ENCODE measurements at places on chromosomes 1 and 21.

- DNase-seq, result no peak
These were observed 263.5 kb downstream of the LMO4 start for GRCh38 chr1:87592156-87592555.

GRCh38 chr1:118535901-118536300 lies 350.9 kb upstream of the SPAG17 start:
- no peak for DNase-seq

DNA sequence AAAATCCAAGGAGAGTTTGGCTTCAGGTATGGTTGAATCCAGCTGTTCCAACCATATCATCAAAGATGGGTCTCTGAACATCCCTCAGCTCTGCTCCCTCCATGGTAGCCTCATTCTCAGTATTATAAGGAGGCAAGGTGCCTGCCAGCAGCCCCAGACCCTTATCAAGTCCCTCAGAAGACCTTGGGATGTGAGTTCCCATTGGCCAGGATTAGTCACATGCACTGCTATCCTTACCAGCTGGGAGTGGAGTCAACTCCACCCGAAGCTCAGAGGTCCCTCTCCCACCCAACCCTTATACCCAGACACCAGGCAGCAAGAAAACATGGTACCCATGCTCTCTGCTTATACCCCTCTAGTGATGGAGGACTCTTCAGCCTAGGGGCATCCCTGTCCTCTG lies 153.7 kb upstream of the ZBTB40 start:
- no peak for DNase-seq

- DNase-seq, result no peak
These were observed 4.9 kb upstream of the ATP2B4 start for GRCh38 chr1:203621559-203622262.

DNA sequence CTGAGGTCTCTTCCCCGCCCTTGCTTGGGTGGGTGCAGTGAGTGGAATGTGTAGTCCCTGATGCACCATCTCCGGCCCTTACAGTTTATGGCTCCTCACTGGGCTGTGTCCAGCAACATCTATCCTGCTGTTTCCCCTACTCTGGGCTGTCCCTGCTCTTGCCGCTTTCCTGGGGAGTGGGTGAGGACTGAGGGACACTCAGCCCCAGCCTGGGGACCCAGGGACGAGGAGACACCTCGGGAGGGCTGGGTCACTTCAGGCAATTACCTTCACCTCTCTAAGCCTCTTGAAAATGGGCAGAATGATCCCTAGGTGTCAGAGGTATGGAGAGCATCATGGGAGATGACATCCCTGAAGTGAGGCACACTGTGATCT lies 13.6 kb upstream of the LRP8 start:
- no peak for DNase-seq

- DNase-seq, result no peak
These were observed 57.9 kb downstream of the TRAF5 start for GRCh38 chr1:211384524-211384923.

GRCh38 chr1:54615531-54616279 lies 7.6 kb downstream of the FAM151A start:
- DNase-seq, result no peak

GRCh38 chr1:47216278-47217059 lies 15.6 kb downstream of the TAL1 start:
- DNase-seq, result no peak

- DNase-seq, result peak; percentile 79
These were observed 9.7 kb downstream of the SMYD3 start for GRCh38 chr1:246497331-246497915.

GRCh38 chr1:155744711-155745283 lies 55.9 kb downstream of the DAP3 start:
- DNase-seq, result no peak

DNA sequence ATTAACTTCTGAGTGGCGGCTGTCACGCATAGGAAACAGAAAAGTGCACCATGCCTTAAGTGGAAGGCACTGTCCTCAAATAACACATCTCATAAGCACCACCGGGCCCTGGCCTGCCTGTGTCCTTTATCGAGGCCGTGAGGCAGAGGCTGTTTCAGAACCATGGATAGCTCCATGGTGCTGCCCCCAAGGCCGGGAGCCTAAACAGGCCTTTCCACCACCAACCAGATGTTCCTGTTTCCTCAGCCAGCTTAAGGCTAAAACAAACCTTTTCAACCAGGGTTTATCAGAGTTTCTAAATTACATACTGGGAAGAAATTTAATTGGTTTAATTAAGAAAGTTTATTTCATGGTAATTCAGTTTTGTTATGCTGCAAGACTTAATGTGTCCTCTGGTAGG lies 114.4 kb downstream of the DMRTA2 start:
- no peak for DNase-seq

DNA sequence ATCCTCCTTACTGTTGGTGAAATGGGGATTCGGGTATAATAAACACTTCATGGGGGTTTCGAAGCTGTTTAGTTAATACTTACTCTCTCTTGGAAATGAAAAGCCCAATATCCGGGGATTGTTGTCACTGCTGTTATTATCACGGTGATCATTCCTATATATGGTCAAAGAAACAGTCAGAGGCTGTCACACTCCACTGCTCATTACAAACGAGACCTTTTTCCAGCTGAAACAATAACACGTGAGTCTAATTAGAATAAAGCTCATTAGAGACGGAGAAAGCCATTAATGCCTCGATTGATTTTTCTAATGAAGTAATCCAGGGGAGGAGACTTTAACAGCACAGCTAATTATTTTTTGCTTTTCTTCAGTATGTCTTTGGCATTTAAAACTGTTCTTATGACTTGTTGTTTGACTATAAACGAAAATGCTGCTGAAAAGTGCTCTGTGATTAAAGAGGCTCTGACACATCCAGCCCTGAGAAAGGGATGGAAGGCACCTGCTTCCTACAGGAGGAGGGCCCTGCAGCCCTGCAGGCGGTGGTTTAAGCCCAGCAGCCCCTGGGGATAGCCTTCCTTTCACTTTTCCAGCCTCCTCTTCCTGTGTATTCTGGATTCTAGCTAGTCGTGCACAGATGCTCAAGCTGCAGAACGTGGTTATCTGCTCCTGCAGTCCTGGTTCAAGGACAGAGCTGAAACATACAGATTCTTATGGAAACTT lies 143.6 kb downstream of the EDEM3 start:
- no peak for DNase-seq

DNA sequence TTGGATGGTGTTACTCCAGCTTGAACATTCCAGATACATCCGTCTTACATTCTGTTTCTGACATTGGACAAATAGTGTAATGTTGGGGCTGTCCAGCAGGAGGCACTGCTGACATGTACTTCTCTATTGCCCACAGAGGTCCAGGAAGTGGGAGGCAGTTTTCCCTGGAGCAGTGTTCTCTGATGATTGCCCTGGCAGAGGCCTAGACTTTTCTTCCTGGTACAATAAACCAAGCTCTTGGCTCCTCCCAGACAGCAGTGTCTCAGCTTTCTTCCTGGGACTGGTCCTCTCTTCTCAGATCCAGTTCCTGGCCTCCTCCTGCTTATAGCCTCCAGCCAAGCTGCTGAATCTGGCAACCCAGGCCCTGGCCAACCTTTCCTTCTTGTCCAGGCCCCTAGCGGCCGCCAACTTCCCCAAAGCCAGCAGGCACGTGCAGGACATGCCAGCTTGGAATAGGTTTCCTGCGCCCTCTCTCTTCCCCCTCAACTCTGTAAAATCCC lies 14.9 kb upstream of the IFNLR1 start:
- peak; percentile 65 for DNase-seq

- DNase-seq, result no peak
These were observed 40.6 kb downstream of the KIF26B start for GRCh38 chr1:245195398-245195797.

DNA sequence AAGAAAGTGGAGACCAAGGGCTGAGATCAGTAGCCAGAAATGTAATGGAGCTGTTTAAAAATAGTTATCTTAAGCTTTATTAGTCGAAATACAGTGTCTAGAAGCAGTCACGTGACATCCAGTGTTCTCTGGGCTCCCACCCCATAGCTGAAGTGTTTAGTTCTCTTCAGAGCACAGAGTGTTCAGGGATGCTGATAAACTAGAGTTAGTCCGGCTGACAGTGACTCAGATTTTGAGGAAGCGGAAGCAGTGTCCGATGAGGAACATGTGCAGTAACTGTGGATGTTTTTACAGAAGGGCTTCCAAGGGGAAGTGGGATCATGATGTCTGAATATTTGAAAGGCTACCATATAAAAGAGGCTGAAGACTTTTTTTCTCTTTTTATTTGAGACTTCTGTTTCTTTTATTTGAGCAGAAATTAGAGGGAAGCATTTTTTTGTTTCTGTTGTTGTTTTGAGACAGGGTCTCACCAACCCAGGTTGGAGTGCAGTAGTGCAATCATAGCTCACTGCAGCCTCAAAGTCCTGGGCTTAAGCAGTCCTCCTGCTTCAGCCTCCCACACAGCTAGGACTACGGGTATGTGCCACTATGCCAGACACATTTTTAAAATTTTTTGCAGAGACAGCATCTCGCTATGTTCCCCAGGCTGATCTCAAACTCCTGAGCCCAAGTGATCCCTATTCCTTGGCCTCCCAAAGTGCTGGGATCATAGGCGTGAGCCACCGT lies 124.2 kb downstream of the GALNT2 start:
- DNase-seq, result peak; percentile 16

- no peak for DNase-seq
These were observed 21.0 kb downstream of the C1orf87 start for GRCh38 chr1:60052601-60053000.

GRCh38 chr1:213977486-213977842 lies 10.3 kb upstream of the PROX1 start:
- no peak for DNase-seq

DNA sequence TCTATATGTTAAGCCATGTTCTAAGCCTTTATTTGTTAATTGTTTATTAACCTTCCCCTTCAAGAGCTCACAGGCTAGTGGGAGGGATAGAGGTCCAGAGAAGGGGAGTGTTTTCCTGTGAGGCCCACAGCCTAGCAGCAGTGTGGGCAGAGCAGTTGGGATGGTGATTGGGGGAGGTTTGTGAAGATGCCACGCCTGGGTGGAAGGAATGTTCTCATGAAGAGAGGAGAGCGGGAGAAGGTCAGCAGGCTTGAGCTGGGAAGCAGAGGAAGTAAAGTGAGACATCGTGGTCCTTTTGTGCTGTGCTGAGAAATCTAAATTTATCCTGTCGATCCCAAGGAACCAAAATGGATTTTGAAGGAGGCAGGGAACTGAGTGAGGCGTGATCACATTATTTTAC lies 42.6 kb downstream of the TRAPPC10 start:
- no peak for DNase-seq

Measured in CD4-positive, alpha-beta T cell treated with Interleukin-17A for 1 hour (primary cell).